AG09309 (cell line): ENCODE measurements at places on chromosomes 12 and 14.

GRCh38 chr12:52062167-52063081 lies 7.4 kb upstream of the ATG101 start:
- DNase-seq = no peak

DNA sequence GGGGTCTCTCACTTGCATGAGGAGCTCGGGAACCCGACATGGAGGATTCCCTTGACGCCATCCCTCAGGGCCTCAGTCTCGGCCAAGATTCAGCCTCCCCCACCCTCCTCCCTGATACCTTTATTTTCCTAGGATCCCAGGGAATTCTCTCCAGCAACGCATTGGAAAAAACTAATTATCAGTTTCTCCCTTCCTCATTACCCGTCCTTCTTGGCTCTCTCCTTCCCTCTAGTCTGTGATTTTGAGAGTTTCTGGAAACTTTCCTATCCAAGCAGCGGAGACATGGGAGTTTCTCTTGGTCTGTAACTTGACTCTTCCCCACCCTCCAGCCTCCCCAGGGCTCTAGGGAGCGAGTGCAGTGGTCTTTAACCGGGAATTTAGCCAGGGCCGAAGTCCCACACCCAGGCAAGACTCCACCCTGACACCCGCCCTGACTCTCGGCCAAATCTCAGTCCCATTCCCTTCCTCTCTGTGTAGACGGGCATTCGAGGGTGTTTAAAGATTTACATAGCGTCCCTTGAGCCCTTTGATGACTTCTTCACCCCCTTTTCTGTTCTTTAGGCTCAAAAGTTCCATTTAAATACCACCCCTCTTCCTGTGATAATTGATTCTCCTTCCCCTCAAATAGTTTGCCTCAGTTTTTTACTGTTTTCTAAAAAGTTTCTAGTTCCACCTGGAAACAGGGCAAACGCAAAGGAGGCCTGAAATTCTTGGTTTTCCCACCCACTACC lies 6.7 kb downstream of the HOXC5 start:
- no peak for DNase-seq

- DNase-seq = no peak
Observed at GRCh38 chr14:31400031-31400638, 20.2 kb downstream of the HEATR5A start.

DNA sequence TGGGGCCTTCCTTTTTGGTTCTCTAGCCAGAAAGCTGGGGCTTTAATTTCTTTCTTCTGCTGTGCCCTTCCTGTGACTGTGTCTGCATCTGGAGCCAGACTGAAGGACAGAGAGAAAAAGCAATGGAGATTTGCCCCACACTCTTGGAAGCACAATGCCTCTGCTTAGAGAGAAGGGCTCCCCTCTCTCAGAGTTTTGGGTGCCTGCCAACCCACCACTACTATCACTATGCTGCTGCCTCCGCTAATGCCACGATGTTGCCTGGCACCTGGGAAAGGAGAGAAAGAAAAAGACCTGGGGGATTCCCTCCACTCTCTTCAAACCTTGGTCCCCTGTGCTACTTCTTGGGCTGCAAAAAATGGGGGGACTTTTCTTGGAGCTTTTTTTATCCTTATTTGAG lies 52.6 kb downstream of the TMEM260 start:
- no peak for DNase-seq

- no peak for DNase-seq
Observed at GRCh38 chr12:9725213-9725870, 7.6 kb downstream of the CLECL1 start.

GRCh38 chr12:114407842-114408411 lies 2.0 kb upstream of the TBX5 start:
- DNase-seq = no peak

DNA sequence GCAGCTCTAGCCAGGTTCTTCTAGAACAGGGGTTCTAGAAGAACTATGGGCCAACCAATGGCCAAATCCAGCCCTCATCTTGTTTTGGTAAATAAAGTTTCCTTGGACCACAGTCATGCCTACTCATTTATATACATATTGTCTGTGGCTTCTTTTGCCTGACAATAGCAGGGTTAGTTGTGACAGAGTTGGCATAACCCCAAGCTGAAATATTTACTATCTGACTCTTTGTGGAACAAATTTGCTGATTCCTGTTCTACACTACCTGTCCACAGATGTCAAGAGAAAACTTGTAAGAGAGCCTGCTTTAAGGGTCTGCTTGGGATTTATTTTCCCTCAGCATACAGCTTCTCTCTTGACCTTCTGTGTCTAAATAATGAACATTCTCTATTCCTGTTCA lies 289.0 kb downstream of the KSR2 start:
- peak; percentile 23 for DNase-seq

DNA sequence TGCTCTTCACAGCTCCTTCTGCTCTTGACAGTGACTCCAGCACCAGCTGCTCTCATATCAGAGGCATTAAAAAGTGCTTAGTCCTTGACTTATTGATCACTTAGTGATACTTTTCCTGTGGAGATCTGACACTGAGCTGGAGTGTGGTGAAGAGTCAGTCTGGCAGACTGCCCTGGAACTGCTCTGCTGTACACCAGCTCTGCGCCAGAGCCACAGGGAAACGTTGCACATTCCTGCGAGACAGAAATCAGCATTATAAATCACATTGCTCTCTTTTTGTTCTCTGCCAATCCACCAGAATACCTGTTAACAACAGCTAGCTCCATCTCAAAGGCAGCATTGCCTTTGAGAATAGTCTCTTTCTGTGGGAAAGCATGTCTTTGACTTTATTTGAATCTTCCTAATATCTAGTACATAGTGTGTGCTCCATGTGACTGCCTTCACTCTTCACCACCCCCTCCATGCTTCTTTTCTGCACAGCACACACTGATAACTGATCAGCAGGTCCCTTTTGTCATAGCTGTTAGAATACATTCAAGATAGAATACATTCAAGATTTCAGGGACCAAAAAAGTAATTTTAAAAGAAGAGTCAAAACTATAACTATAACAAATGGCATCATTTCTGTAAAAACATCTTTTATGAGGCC lies 48.2 kb upstream of the VSX2 start:
- DNase-seq = no peak

- no peak for DNase-seq
Observed at GRCh38 chr12:127861406-127861805, 405.6 kb upstream of the TMEM132C start.

DNA sequence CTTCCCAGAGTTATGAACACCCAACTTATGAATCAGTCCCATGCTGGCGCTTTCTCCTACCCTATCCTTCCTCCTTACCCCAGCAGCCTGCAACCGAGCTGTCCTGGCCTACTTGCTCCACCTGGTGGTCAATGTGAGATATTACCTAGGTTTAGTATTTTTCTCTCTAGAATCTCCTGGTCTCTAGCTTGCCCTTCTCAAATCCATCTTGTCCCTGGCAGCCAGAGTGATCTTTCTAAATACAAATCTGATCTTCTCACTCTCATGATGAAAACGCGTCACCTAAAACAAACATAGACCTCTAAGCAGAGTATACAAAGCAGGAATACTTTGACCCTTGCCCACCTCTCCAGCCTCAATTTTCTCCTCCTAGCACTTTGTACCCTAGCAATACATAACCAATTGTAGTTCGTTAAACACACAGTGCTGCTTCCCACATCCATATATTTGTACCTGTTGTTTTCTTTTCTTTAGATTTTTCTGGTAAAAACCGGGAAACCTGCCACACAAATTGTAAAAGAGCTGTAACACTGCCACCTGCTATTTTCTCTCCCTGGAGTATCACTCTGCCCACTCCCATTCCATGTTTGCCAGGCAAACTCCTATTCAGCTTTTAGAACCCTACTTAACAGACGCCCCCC lies 20.0 kb upstream of the TCP11L2 start:
- DNase-seq = no peak

DNA sequence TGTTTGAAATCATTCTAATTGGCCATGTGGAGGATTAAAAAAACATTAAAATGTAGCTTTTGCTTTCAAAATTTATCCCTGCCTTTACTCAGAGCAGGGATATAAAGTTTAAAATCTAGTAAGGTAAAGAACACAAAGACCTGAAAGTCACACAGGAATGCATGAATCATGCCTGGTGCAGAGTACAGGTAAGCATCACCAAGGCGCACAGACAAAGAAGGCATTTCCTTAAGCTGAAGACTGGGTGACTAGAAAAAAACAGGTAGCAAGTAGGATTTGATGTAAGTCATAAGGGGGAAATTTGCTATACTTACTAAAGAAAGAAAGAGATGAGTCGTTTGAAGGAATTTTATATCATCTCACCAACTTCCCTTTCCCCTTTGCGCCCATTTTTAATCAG lies 405.6 kb downstream of the GXYLT1 start:
- DNase-seq = no peak

DNA sequence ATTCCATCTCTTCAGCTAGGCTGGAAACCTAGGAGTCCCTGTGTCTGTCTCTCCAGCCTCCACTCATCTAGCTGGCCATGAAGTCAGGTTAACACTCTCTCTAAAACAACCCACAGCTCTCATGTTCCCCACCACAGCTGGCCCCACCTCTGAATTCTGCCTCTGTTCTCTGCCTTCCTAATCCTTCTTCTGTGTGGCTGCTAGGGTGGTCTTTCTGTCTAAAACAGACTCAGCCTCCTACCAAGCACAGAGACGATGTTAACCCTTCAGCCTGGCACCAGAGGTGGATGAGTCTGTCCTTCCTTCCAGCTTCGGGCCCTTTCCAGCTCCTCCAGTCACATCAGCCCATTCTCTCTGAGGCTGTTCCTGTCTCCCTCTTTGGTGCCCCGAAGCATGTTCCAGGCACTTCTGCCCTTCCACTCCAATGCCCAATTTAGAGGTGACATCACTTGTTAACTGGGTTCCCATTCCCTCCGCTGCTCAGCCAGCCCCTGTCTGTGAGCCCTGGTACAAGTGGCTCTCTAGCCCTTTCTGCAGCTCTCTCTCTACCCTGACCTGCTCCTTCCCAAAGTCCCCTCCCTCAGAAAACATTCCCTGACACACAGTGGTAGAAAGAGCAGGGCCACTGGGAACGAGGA lies 9.1 kb downstream of the FIGNL2 start:
- no peak for DNase-seq

DNA sequence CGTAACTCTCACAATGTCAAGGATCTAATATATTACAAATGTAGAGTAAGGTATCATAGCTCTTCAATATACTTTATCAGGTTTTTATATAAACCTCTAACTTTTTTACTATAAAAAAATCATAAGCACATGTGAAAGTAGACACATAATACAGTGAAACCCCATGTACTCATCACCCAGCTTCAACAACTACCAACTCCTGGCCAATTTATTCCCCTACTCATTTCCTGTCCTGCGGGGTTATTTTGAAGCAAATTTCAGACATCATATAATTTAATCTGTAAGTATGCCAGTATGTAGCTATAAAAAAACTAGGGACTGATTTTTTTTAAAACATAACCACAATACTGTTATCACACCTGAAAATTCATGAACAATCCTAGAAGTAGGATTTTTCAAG lies 47.7 kb downstream of the NOPCHAP1 start:
- no peak for DNase-seq

- no peak for DNase-seq
Observed at GRCh38 chr12:22374508-22374907, 40.0 kb upstream of the ST8SIA1 start.

GRCh38 chr12:107570721-107571120 lies 114.9 kb upstream of the PWP1 start:
- no peak for DNase-seq

GRCh38 chr12:53122961-53123468 lies 19.7 kb downstream of the SOAT2 start:
- no peak for DNase-seq

DNA sequence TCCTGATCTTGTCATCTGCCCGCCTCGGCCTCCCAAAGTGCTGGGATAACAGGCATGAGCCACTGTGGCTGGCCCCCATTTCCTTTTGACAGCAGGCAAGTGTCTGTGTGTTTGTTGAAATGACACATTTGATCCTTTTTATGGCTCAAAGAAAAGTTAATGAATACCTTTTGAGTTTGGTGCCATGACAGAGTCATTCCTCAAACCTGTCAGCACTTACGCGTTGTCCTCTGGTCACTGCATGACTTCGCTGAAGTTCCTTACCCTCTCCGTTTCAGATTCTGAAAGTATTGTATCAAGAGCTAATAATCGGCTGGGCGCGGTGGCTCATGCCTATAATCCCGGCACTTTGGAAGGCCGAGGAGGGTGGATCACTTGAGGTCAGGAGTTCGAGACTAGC lies 32.4 kb downstream of the NEMF start:
- no peak for DNase-seq

DNA sequence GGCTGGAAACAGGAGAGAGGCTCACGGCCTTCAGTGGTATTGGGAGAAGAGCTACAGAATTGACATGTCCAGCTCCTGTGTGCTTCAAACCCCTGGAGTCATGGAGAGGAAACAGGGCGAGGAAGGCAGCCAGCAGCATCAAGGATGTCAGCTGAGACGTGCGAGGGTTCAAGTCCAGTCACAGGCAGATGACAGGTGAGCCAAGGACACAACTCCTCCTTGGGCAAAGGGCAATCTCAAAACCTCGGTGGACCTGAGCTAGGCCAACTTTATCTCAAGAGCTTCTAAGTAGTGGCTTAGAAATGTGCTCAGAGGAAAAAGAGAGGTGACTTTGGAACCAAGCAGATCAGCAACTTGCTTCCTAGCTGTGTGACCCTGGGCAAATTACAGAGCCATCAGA lies 81.6 kb downstream of the TTC9 start:
- DNase-seq = no peak

- DNase-seq = no peak
Observed at GRCh38 chr12:110744151-110744571, 1.5 kb upstream of the PPP1CC start.

DNA sequence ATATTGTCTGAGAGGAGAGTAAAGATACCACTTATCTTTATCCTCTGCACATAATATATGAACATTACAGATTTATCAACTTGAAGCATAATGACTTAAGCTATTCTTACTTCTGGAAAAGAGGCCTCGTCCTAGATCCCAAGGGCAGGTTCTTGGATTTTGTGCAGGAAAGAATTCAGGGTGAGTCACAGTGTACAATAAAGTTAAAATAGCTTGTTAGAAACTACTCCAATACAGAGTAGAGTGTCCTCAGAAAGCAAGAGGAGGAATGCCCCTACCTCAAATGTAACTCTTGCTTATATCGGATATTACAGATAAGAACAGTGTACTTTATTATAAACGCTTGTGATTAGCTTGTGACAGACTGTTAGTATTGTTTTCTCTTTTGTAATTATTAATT lies 41.9 kb upstream of the ABCC9 start:
- DNase-seq = no peak

- DNase-seq = no peak
Observed at GRCh38 chr12:110171186-110171538, 47.0 kb downstream of the IFT81 start.

- DNase-seq = no peak
Observed at GRCh38 chr12:107355004-107355565, 261.7 kb upstream of the CRY1 start.

DNA sequence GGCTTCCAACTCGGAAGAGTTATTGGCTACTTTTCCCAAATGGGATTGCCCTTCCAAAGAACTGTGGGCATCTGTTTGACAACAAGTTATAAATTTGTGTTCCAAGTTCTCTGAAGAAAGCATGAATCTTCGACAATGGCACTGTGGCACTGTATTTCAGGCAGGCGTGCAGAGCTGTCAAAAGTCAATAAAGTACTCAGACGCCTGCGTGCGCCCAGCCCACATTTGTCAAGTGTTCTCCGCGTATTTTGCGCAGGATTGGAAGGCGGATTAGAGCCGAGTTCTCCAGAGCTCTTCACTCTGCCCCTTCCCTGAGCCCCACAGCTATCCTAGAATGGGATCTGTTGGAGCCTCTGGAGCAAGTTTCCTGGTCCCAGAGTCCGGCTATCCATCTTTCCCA lies 103.2 kb downstream of the SLC25A47 start:
- DNase-seq = no peak
